Renal pelvis (tissue), 12 donors: ENCODE measurements at places on chromosomes 7 and 10. TPM values are rescaled to one million over a fixed set of nuclear protein-coding genes. Genes with fewer than 3 reads are reported as not detected.

CNPY1 gene
- polyA plus RNA-seq: not detected

SFRP5 gene
- polyA plus RNA-seq: 0.09 TPM

FXYD4 gene
- polyA plus RNA-seq: 0.49 TPM

ADAM22 gene
- 13.2 TPM for polyA plus RNA-seq

LIPJ gene
- polyA plus RNA-seq: 0.10 TPM

HTR7 gene
- polyA plus RNA-seq: 0.33 TPM

TMEM254 gene
- 62.0 TPM for polyA plus RNA-seq

TMEM130 gene
- polyA plus RNA-seq: 3.6 TPM

POM121C gene
- 65.4 TPM for polyA plus RNA-seq

AKR1E2 gene
- polyA plus RNA-seq: 4.8 TPM

FFAR4 gene
- polyA plus RNA-seq: 0.03 TPM

STAMBPL1 gene
- 2.0 TPM for polyA plus RNA-seq

SPDYE2 gene
- 14.1 TPM for polyA plus RNA-seq

GNGT1 gene
- 0.17 TPM for polyA plus RNA-seq

PON3 gene
- 3.3 TPM for polyA plus RNA-seq

SOSTDC1 gene
- polyA plus RNA-seq: 50.0 TPM

PON1 gene
- polyA plus RNA-seq: 0.41 TPM

EMX2 gene
- polyA plus RNA-seq: 146 TPM

NOS3 gene
- 11.0 TPM for polyA plus RNA-seq

CNTNAP2 gene
- polyA plus RNA-seq: 15.2 TPM

FAM149B1 gene
- polyA plus RNA-seq: 59.1 TPM

IL15RA gene
- polyA plus RNA-seq: 1.8 TPM

TRIM50 gene
- 0.24 TPM for polyA plus RNA-seq

ENTPD7 gene
- 20.9 TPM for polyA plus RNA-seq

FKBP6 gene
- 0.56 TPM for polyA plus RNA-seq

GBX1 gene
- polyA plus RNA-seq: 0.28 TPM
